Fibroblast of skin of right biceps (primary cell): ENCODE measurements at places on chromosomes 3 and 15.
A peak's percentile ranks its signal among the peaks of the same experiment; 100 is the strongest.

GRCh38 chr15:31511707-31512310 lies 185.2 kb downstream of the KLF13 start:
- DNase-seq = no peak

- no peak for DNase-seq
These were observed 9.9 kb upstream of the TFDP2 start for GRCh38 chr3:142159083-142159740.

- peak; percentile 71 for DNase-seq
These were observed 41.4 kb downstream of the CTDSPL2 start for GRCh38 chr15:44468709-44469385.

DNA sequence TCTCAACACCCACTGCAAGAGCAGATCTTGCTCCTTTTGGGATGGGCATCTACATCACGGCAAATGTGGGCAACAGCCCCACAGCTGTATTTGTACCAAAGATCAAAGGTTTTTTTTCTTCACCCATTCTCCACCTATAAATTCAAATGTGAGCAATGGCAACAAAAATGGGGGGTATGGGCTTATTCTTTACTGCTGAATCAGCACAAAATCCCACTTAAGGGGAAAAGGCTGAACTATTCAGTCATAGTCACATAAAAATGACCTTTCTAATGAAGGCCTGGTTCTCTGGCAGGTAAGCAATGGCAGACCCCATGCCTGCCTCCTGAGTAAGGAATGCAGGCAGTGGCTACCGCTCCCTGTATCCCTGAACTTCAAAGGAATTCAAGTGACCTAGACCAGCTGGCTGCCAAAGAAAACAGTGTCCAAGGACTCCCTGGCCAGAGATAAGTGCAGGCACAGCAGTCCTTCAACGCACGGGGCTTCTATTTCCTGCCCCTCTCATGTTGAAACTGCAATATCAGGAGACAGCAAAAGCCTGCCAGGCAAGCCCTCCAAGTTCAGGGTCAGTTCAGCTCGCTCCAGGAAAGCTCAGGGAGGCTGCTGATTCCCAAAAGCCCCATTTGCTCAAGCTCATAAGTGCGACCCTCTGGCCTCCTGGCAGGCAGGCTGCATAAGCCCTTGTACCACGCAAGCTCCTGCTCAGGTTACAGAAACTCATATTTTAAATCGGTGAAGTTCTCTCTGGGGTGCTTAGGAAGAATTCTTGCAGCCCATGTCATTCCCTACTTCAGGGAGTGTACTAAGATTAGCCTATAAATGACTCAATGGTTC lies 134.1 kb downstream of the PDZRN3 start:
- peak; percentile 82 for DNase-seq

DNA sequence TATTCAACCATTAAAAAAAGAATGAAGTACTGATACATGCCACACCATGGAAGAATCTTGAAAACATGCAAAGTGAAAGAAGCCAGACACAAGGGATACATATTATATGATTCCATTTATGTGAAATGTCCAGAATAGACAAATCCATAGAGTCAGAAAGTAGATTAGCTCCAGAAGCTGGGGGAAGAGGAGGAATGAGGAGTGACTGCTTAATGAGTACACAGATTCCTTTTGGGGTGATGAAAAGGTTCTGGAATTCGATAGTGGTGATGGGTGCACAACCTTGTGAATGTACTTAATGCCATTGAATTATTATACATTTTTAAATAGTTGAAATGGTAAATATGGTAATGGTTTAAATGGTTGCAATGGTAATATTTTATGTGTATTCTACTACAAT lies 90.6 kb upstream of the SPATA12 start:
- DNase-seq = peak; percentile 38
